ENCODE measurements at places on chromosomes 16 and 17. TPM values are rescaled to one million over a fixed set of nuclear protein-coding genes. Genes with fewer than 3 reads are reported as not detected.
A peak's percentile ranks its signal among the peaks of the same experiment; 100 is the strongest.

The CLEC3A gene
- total RNA-seq: not detected

The CTRB1 gene
- 3.4 TPM for total RNA-seq

- no peaks in the 10 kb centered on the region for H3K36me3 ChIP-seq
- DNase-seq: no peak
- no peak overlapping the region for H3K4me3 ChIP-seq
- no peak overlapping the region for H3K27ac ChIP-seq
- H3K27me3 ChIP-seq: no peaks in the 10 kb centered on the region
- no peaks in the 10 kb centered on the region for H3K4me1 ChIP-seq
These were observed 74.5 kb upstream of the C17orf78 start for GRCh38 chr17:37301288-37301687.

GRCh38 chr17:77308861-77309726 lies 168.3 kb downstream of the SEC14L1 start:
- DNase-seq: peak; percentile 76
- no peaks in the 10 kb centered on the region for H3K4me1 ChIP-seq
- no peak overlapping the region for H3K4me3 ChIP-seq

- no peak overlapping the region for H3K27ac ChIP-seq
- H3K4me3 ChIP-seq: no peak overlapping the region
- no peaks in the 10 kb centered on the region for H3K4me1 ChIP-seq
- no peak for DNase-seq
These were observed 28.9 kb downstream of the CDYL2 start for GRCh38 chr16:80775450-80775849.

The ATP2A1 gene
- total RNA-seq: 0.36 TPM

The ABCC11 gene
- total RNA-seq: not detected

DNA sequence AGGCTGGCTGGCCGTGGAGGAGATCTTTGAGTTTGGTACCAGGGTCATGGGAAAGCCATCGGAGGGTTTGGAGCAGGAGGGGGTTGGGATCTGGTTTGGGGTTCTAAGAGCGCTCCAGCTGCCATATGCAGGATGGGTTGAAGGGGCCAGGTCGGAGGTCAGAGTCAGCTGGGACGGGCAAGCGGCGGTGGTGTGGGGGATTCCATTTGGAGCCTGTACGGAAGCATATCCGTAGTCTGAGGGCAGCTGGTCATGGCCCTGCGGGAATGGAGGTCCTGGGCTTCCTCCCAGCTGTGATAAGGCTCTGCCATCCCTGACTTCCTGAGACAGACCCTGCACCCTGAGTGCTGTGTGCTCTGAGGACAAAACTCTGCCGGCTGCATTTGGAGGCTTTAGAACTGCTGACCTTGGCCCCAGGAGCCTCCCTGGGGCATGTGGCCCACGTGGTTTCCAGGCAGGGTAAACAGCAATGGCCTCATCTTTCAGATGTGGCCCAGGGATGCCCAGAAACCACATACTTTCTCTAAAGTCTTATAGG lies 46.5 kb downstream of the ATP2C2 start:
- no peak overlapping the region for H3K27ac ChIP-seq
- no peaks in the 10 kb centered on the region for H3K4me1 ChIP-seq
- no peaks in the 10 kb centered on the region for H3K36me3 ChIP-seq

GRCh38 chr17:6439951-6440350 lies 4.3 kb upstream of the PIMREG start:
- H3K4me3 ChIP-seq: no peak overlapping the region
- H3K4me1 ChIP-seq: no peaks in the 10 kb centered on the region
- no peak for DNase-seq
- no peak overlapping the region for H3K27ac ChIP-seq
- H3K36me3 ChIP-seq: no peaks in the 10 kb centered on the region
- H3K27me3 ChIP-seq: no peaks in the 10 kb centered on the region

DNA sequence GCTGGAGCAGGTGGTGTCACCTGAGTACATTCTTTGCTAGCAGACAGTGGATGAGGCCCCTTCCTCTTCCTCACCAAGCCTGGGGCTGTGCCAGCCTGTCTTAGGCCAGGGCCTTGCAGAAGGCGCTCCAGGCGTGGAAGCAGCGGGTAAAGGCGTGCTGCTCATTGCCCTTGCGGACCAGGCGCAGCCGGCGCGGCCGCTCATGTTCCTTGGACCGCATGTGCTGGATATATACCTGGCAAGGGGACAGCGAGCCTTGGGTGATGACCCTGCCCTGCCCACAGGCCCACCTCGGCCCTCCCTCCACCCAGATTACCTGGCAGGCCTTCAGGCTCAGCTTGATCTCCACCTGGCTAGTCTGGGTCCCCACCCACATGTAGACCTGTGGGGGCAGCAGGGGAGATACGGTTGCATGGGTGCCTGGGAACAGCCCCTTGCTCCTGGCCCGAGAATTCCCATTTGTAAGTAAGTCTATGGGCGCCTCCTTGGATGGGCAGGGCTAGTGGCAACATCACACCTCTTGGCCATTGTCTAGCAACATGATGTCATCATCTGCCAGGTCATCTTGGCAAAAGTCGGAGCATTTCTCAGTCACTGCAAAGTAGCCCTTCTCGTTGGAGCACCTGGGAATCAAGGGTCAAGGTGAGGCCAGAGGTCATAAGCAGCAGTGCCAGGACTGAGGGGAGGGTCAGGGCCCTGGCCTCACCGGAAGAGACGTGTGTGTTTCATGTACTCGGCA lies 13.3 kb downstream of the FLII start:
- no peaks in the 10 kb centered on the region for H3K27me3 ChIP-seq
- DNase-seq: no peak
- no peak overlapping the region for H3K27ac ChIP-seq
- no peak overlapping the region for H3K4me3 ChIP-seq
- H3K36me3 ChIP-seq: peaks cover 6% of the 10 kb centered on the region

DNA sequence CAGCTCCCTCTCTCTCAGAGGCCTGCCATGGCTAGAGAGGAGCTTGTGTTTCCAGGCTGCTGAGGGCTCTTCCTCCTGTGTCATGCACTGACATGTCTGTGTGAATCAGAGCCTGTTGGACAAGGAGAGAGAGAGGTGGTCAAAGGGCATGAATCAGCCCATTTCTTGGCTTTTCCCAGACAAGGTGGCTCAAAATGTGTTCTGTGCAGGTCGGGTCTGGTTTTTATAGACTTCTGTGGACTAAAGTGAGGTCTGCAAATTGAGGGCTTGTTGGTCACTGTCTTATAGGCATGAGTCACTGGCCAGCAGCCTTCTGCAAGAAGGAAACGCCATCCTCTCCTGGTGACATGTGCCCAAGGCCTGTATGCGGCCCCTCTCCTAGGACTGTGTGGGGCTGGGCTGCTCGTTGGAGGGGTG lies 97.9 kb downstream of the FOXL1 start:
- H3K27me3 ChIP-seq: no peaks in the 10 kb centered on the region
- no peaks in the 10 kb centered on the region for H3K36me3 ChIP-seq
- H3K4me1 ChIP-seq: peaks cover 1% of the 10 kb centered on the region
- H3K4me3 ChIP-seq: no peak overlapping the region
- DNase-seq: no peak

DNA sequence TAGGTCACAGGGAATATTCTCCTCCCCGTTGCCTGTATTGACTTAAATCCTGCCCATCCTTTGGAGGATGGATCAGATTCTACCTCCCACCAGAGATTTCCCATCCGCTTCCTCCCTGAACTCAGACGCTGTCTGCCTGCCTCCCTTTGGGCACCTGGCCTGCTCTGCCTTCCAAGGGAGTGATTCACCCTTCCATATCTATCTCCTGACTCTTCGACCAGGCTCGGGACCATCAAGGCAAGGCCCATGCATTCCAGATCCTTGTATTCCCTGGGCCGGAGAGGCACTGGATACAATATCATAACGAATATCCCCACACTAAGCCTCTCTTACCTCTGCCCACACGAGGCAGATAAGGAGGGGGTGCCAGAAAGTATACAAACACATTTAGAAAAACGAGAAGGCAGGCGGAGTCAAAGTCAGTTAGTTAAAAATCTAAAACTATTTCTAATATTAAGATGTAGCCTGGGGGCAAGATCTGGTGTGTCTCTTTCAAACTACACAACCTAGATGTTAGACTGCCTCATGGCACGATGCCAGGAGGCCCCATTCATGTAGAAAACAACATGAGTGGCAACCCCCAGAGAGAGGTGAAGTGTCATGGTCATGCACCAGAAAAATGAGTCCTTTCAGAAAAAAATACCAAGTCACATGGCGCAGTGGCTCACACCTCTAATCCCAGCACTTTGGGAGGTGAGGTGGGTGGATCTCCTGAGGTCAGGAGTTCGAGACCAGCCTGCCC lies 9.2 kb downstream of the PMP22 start:
- no peak overlapping the region for H3K27ac ChIP-seq
- no peaks in the 10 kb centered on the region for H3K4me1 ChIP-seq
- no peaks in the 10 kb centered on the region for H3K27me3 ChIP-seq
- no peak overlapping the region for H3K4me3 ChIP-seq
- no peak for DNase-seq

DNA sequence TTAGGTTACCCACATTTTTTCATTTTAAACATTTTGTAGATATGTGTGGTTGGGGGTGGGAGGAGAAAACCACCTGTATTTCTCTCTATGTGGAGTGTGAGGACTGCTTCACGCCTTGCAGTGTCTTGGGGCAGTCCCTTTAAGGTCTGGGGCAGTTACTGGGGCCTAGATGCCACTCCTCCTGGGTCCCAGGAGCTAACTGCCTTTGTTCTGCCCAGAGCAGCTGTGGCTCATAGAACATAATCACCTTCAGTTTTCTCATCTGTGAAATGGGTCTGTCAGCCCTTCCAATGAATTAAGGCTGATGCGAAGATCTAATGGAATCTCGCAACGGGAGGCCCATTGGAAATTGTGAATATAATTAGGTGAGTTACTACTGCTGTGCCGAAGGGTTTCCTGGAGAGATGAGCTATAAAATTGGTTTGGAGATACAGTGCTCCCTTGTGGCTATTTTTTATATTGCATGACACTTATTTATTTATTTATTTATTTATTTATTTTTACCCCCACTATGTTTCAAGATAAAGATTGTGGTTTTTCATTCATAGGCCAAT lies 22.9 kb downstream of the DHRS7C start:
- no peaks in the 10 kb centered on the region for H3K27me3 ChIP-seq
- H3K27ac ChIP-seq: no peak overlapping the region
- H3K36me3 ChIP-seq: no peaks in the 10 kb centered on the region
- no peak for DNase-seq

- H3K36me3 ChIP-seq: no peaks in the 10 kb centered on the region
- peak; percentile 85 for DNase-seq
- H3K27ac ChIP-seq: no peak overlapping the region
- H3K4me3 ChIP-seq: no peak overlapping the region
- no peaks in the 10 kb centered on the region for H3K4me1 ChIP-seq
- H3K27me3 ChIP-seq: no peaks in the 10 kb centered on the region
These were observed 26.2 kb downstream of the ENDOV start for GRCh38 chr17:80441133-80441578.

The CKLF gene
- 23.4 TPM for total RNA-seq

- no peaks in the 10 kb centered on the region for H3K36me3 ChIP-seq
- no peaks in the 10 kb centered on the region for H3K4me1 ChIP-seq
- DNase-seq: peak; percentile 78
- peak overlapping the region; percentile 77 for H3K27ac ChIP-seq
- peak overlapping the region; percentile 49 for H3K4me3 ChIP-seq
These were observed 656 bp upstream of the IGFBP4 start for GRCh38 chr17:40442392-40443195.

DNA sequence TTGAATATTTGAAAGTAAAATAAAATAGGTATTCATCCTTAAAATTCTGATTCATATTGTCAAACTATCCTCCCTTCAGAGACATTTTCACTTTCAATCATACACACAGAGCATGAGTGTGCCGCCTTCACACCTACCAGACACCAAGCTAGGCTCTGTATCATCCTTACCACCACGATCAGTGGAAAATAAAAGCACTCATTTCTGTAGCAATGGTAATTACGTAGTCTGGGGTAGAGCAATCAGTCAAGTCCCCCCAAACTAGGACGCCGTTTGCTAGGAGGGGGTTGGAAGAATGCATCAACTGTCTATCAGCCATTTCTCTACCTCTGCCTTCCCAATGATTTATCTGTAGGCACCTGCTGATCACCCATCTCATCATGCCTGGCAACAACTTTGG lies 84.6 kb upstream of the GRIN2A start:
- H3K4me3 ChIP-seq: no peak overlapping the region
- no peak overlapping the region for H3K27ac ChIP-seq
- peaks cover 2% of the 10 kb centered on the region for H3K4me1 ChIP-seq
- no peaks in the 10 kb centered on the region for H3K36me3 ChIP-seq
- DNase-seq: no peak

The ABCC3 gene
- total RNA-seq: 25.7 TPM

The ABCA8 gene
- 50.8 TPM for total RNA-seq

The MYH11 gene
- total RNA-seq: 1,606 TPM

DNA sequence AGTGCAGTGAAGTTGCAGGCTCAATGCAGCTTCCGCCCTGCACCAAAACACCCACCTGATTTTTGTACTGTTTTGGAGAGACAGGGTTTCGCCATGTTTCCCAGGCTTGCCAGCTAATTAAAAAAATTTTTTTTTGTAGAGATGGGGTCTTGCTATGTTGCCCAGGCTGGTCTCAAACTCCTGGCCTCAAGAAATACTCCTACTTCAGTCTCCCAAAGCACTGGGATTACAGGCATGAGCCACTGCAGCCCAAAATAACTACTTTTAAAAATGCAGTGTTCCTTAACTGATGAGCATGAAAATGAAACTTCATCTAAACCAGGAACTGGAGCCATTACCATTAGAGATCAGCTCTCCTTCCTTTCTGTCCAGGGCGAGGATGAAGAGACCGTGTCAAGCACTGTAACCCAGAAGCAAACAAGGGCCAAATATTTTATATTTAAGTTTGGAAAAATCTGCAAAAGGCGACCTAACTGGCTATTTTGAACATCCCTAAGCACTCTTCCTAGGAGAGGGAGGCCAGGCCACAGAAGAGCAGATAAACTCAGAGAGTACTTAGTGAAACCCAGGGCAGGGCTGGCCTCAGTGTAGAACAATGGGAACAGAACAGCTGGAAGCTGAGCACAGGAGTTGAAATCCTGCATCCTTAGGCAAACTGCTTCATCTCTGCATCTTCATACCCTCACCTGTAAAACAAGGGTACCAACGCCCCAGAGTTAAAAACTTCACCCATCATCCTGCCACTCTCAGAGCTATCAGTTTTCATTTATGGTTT lies 24.0 kb downstream of the CREBBP start:
- no peak overlapping the region for H3K4me3 ChIP-seq
- DNase-seq: no peak
- H3K4me1 ChIP-seq: peaks cover 4% of the 10 kb centered on the region
- H3K36me3 ChIP-seq: no peaks in the 10 kb centered on the region
- peak overlapping the region; percentile 51 for H3K27ac ChIP-seq
- H3K27me3 ChIP-seq: no peaks in the 10 kb centered on the region

The TVP23B gene
- total RNA-seq: 40.8 TPM

- H3K4me1 ChIP-seq: no peaks in the 10 kb centered on the region
- H3K36me3 ChIP-seq: no peaks in the 10 kb centered on the region
- H3K27ac ChIP-seq: peak overlapping the region; percentile 19
- peak overlapping the region; percentile 65 for H3K4me3 ChIP-seq
- no peaks in the 10 kb centered on the region for H3K27me3 ChIP-seq
These were observed 945 bp downstream of the SGSH start for GRCh38 chr17:80219013-80219762.

All from aorta (tissue), 5 donors.